Naive thymus-derived CD8-positive, alpha-beta T cell (primary cell): ENCODE measurements at places on chromosomes 11 and 22. TPM values are rescaled to one million over a fixed set of nuclear protein-coding genes. Genes with fewer than 3 reads are reported as not detected.

Gene KIAA1671
- 5.2 TPM for total RNA-seq

DNA sequence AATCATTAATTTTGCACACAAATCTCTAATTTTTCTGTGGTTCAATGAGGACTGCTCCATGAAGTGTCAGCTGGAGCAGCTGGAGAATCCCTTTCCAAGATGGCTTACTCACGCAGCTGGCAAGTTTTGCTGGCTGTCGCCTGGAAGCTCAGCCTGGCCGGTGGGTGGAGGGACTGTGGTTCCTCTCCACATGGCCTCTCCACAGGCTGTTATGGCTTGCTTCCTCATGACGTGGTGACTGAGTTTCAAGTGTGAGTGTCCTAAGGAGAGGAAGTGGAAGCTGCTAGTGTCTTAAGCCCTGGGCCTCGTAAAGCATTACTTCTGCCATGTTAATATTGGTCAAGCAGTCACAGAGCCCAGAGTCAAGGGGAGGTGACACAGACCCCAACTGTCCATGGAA is 14.0 kb upstream of the NRIP3 start:
- DNase-seq = no peak

DNA sequence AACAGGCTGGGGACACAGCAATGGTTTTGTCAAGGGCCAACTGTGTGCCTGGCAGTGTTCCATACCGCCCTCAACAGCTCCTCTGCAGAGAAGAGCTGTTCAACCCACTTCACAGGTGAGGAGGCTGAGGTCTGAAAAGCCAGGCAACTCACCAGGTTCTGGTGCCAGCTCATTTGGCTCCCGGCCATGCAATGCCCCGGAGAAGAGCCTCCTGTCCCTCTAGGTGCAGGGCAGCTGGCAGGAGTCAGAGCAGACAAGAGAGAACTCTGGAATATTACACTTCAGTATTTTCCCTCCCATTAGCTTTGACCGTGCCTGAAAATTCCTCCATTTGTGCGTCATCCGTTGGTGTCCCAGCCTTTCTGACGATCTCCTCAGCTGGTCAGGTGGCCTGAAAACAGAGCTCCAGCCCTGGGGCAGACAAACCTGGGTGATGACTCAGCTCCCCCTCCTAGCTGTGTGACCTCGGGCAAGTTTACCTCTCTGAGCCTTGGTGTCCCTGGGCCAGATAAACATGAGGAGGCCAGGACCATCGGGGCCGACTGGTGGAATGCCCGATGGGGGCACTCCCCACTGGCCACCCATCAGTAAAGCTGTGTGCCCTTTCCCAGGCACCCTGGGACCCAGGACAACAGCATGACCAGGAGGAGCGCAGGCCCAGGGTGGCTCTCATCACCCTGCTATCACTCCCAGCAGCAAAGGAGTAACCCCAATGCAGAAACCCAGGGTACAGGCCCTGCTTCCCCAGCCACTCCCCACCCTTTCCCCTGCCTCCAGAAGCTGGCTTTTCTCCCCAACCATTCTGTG is 9.6 kb upstream of the C1QTNF6 start:
- DNase-seq = no peak

Gene UCP3
- 6.8 TPM for total RNA-seq

DNA sequence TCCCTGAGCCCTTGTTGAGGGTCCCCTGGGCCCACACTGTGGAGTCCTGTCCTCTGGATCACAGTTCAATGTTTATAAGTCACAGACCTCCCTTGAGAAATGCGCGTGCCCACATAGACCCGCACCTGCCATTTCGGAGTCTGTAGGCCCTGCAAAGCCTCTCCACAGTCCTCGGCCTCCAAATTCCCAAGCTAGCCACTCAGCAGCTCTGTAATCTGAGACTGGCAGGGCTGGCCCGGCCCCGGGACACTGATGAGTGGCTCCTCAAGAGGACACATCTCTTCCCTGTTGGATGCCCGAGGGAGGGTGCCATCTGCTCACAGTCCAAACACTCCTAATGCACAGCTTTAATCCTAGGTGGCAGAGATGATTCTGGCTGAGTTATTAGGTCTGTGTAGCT is 39.1 kb downstream of the B3GAT1 start:
- no peak for DNase-seq

Gene TRIM29
- not detected for total RNA-seq

- no peak for DNase-seq
Observed at GRCh38 chr11:119910051-119910450, 181.1 kb upstream of the NECTIN1 start.

Gene WNT11
- total RNA-seq = not detected

Gene P2RY6
- 0.52 TPM for total RNA-seq

DNA sequence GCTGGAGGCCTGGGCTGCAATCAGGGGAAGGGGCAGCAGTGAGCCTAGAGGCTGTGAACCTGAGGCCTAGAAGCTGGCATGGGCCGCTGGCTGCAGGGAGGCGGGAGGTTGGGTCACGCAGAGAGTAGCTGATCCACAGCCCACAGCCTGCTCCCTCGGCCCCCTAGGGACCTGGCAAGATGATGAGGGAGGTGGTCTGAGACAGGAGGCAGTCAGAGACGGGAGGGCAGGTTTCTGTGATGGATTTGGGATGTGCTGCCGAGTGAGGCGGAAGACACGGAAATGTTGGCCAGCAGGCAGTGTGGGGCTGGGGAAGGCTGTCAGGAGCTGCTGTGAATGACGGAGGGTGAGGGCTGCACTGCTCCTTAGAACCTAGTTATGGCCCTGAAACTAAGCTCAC is 22.7 kb downstream of the LRFN4 start:
- DNase-seq = no peak

GRCh38 chr11:68261749-68262543 is 9.8 kb downstream of the C11orf24 start:
- DNase-seq = no peak

GRCh38 chr11:102500829-102501228 is 29.7 kb downstream of the MMP7 start:
- DNase-seq = no peak

Gene CYB5R3
- 36.5 TPM for total RNA-seq

DNA sequence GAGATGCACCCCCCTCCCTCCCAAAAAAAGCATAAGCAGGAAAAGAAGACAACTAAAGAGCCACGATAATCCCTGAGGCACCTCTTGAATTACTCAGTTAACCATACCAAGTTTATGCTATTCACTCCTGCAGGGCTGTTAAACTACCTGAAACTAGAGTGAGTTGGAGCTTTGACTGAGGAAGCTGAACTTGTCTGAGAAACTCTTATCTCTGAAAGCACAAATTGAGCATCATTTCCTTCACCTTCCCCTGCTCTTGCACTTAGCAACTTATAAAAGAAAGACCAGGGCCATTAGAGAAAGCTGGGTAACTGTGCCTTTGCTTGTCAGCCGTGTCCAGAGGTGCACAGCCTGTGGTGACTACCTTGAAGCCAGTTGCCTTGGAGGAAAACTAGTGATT is 745.6 kb downstream of the NELL1 start:
- no peak for DNase-seq

- DNase-seq = no peak
Observed at GRCh38 chr11:86174101-86175046, 70.2 kb upstream of the EED start.

DNA sequence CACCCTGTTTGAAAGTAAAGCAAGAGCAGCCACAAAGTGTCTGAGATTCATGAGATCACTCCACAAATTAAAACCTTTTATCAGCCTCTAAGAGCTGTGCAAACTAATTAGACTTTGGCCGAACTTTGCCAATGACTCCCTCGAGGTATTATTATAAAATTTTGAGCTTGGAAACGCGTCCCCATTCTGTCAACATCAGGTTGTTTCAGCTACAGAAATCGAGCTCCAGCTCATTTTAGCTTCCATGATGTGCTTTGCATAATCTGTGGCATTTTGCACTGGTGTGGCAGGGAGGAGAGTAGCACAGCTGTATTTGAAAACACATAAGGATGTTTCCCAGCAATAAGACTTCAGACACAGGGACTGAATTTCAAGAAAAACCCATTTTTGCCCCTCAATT is 872.2 kb downstream of the NTM start:
- DNase-seq = no peak

Gene MS4A4E
- total RNA-seq = not detected

DNA sequence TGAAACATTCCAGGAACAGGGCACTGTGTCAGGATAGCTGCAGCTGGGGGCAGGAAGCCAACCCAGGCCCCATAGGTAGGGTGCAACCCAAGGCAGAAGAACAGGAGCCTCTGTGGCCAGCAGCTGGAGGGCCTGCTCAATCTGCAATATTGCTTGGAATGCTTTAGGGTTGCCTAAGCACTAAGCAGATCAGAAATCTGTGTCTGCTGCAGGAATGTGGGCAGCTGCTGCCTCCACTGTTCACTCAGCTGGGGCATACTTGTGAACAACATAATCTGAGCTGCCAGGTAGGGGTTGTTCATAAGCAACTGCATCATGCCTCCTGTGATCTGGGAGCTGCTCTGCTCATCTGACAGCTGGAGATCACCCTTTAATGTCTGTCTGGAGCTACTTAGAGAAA is 1.7 kb downstream of the UBQLNL start:
- no peak for DNase-seq

- DNase-seq = no peak
Observed at GRCh38 chr22:47417699-47418098, 655.2 kb downstream of the TBC1D22A start.

Gene APOBEC3C
- total RNA-seq = 26.9 TPM

DNA sequence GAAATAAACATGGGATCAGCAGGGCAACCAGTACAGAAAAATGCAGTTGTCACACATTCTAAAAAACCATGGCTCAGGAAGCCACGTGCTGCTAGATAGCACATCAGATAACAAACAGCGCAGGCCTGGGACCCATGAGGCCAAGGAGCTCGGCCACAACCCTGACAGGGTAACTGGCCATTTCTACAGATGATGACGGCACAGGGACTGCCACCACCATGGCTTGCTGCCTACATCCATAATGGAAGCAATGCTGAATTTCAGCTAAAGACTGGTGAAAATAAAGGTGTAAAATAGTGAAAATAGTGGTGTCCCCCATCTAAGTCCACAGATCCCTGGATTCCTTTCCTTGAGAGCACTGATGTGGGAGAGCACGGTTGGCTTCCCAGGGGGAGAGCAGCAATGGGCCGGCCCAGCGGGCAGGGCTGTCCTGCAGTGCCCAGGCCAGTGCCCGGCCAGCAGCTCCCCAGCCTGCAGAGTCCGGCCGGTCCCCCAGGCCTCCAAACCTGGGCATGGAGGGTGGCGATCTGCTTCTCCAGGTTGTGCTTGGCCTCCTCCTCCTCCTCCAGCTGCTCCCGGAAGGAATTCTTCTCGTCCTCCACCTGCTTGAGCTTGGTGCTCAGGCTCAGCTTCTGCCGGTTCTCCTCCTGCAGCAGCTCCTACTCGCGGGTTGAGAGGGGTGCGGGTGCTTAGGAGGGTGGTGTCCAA is 40.0 kb downstream of the APOL1 start:
- no peak for DNase-seq

DNA sequence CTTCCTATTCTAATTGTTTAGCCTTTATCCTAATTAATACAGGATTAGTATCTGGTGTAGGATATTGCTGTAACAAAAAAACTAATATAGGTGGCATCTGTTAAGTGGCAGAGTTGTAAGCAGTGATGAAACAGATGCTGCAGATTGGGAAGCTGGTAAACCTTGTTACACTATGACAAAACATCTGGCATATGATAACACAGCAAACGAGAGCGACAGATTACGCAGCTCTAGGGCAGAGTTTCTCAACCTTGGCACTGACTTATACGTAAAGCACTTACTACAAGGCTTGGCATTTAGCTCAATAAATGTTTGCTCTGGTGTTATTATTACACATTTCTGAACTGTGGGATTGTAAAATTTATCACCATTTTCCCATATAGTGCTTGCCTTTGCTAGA is 137.0 kb downstream of the ATG16L2 start:
- no peak for DNase-seq

Gene MPZL2
- total RNA-seq = 2.8 TPM

GRCh38 chr11:2943711-2944118 is 14.5 kb upstream of the PHLDA2 start:
- DNase-seq = no peak

Gene ALDH3B1
- total RNA-seq = 0.39 TPM

DNA sequence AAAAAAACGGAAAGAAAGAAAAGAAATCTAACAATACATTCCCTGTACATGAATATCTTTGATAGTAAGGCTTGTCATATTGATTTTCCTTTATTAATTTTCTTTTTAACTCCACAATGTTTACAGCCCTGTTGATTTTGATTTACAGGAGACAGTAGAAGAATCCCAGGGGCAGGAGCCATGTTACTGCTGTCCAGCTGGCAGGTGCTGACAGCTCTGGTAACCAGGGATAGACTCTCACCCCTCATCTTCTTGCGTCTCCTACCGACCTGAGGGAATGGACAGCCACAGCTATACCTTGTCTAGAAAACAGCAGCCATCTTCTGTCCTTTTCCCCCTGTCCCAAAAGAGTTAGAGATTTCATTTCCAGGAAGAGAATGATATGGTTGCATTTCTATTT is 37.4 kb downstream of the PRDM10 start:
- no peak for DNase-seq

Gene OR4P4
- total RNA-seq = not detected

DNA sequence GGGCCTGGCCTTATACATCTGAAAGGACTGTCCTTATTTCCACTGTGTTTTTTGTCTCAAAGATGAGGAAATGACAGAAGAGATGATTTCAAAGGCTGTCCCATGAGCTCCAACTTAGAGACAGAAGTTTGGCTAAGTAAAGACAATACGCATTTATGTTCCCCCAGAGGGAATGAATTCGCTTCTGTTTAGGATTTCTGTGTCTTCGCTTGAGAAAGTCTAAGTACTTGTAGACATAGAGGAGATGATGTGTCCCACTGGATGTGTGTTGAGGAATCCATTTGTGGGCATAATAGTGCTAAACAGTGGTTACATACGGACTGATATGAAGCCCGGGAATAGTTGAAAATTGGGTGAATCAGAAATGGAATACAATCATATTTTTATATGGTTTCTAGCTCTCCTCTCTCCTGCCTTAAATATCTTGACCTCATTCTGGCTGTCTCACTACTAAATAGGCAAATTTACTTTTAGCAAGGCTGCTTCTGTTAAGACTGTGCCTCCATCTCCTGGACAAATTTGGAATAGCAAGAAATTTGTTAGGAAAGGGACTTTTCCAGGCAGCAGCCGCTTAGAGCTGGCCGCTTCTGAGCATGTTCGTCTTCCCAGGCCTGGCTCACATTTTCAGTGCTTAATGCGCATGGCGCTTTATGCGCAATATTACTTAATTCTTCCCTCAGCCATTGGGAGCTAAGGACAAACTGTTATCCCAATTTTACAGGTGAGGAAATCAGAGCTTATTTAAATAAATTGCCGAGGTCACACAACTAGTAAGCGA is 1.9 kb upstream of the PEX26 start:
- DNase-seq = no peak

Gene OR56A1
- not detected for total RNA-seq

Gene INPPL1
- 162 TPM for total RNA-seq

DNA sequence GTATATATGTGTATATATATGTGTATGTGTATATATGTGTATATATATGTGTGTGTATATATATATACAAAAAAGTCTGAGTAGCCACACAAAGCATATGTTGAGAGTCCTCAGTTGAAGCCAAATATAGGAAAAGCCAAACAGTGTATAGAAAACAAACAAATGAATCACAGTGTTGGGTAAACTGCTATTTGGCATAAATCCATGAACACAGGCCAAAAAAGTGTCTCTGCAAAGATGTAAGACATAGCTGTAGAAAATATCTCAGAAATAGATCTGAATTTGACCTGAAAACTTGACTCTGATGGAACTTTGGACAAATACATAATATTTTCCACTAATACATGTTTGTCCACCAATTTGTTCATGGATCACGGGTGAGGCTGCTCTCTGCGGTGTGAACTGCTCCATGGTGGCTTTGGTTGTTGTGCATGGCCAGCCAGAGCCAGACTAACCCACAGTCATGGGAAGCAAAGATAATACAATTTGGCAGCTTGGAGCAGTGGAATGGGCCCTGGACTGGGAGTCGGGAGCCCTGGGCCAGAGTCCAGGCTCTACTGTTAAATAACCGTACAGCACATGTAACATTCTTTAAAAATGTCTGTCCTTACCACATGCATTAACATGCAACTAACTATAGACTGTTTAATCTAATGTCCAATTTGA is 76.9 kb upstream of the EED start:
- no peak for DNase-seq
